Stimulated activated memory B cell treated with anti-CD40 and anti-IgM and Interleukin-4, amounts not matched to agents 10 μg/mL and 1 μg/mL and 100 μg/mL, for 72 hours (primary cell): ENCODE measurements at places on chromosomes 6 and 20.

DNA sequence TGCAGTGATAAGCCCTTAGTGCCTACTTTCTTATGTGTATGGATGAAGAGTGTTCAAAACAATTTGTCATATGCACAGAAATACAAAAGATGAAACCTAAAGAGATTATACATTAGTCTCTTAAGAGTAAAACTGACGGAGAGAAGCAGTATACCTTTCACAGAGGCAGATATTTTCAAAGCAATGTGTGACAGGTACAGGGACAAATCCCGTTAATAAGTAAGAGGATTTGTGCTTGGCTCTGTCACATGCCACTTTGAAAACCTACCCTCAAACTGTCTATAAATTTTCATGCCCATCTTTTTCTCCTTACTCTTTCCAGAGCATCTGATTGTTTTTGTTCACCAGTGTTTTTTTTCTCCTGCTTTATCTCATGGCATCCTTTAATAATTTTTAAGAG, 741.3 kb upstream of the MMS22L start:
- no peaks in the 10 kb centered on the region for H3K4me1 ChIP-seq
- H3K4me3 ChIP-seq, result no peak overlapping the region
- H3K27ac ChIP-seq, result no peak overlapping the region
- H3K27me3 ChIP-seq, result no peaks in the 10 kb centered on the region
- no peak for ATAC-seq

DNA sequence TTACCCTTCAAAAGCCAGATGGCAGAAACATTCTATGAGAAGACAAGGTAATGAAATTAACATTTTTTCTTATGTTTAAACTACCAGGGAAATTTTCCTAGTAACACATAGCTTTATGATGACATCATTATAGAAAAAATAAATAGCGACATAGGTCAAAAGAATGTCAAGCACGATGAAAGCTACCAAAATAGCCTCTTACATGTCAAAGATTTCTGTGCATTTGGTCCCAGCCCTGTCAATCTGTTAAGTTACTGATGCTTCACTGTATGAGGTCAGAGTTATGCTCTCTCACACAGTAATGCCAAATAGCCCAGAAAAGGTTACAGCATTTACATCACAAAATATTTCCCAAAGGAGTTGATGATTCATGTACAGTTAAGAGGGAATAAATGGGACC, 199.8 kb upstream of the DEFB112 start:
- no peaks in the 10 kb centered on the region for H3K27me3 ChIP-seq
- H3K4me3 ChIP-seq, result no peak overlapping the region
- no peak overlapping the region for H3K27ac ChIP-seq
- H3K36me3 ChIP-seq, result no peaks in the 10 kb centered on the region

- peaks cover 12% of the 10 kb centered on the region for H3K4me1 ChIP-seq
- no peaks in the 10 kb centered on the region for H3K27me3 ChIP-seq
- H3K4me3 ChIP-seq, result no peak overlapping the region
- no peak overlapping the region for H3K27ac ChIP-seq
- H3K36me3 ChIP-seq, result no peaks in the 10 kb centered on the region
Measured at GRCh38 chr6:28005152-28005890, 48.3 kb downstream of the OR2B6 start.

DNA sequence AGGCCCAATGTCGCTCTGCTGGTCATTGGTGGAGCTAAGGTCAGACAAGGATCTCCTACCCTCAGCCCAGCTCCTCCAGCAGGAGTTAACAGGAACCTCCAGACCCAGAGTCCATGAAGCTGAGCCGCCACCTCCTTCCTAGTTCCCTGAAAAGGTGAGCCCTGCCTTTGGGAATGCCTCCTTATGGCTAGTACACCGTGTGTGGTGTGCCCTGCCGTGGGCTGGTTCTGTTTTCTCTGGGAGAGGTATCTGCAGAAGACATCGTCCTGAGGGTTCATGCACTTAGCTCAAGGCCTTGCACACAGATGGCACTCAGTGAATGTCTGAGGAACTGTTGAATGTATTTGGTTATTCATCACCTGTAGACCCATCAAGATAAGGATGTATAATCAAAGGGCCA, 15.3 kb downstream of the BANF2 start:
- no peaks in the 10 kb centered on the region for H3K36me3 ChIP-seq
- no peak for ATAC-seq
- peaks cover 5% of the 10 kb centered on the region for H3K4me1 ChIP-seq
- no peak overlapping the region for H3K4me3 ChIP-seq
- no peak overlapping the region for H3K27ac ChIP-seq
- peaks cover 26% of the 10 kb centered on the region for H3K27me3 ChIP-seq

DNA sequence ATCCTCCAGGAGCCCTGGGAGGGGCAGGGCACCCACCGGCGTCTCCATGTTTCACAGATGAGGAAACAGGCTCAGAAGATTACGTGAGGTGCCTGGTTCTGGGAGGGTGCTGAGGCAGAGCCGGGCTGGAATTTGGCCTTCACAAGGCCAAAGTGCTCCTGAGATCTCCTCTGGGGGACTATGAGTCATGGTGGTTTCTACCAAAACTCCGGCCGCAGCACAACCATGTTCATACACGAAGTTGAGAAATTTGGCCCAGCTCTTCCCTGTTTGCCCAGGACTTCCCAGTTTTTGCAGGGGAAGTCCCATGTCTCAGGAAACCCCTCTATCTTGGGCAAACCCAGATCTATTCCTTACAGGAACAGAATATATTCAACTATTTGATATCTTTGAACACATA, 172.9 kb upstream of the CDYL start:
- ATAC-seq, result no peak
- no peaks in the 10 kb centered on the region for H3K36me3 ChIP-seq
- H3K4me1 ChIP-seq, result no peaks in the 10 kb centered on the region
- H3K27ac ChIP-seq, result no peak overlapping the region
- no peak overlapping the region for H3K4me3 ChIP-seq
